ENCODE measurements at places on chromosomes 7 and 10.

DNA sequence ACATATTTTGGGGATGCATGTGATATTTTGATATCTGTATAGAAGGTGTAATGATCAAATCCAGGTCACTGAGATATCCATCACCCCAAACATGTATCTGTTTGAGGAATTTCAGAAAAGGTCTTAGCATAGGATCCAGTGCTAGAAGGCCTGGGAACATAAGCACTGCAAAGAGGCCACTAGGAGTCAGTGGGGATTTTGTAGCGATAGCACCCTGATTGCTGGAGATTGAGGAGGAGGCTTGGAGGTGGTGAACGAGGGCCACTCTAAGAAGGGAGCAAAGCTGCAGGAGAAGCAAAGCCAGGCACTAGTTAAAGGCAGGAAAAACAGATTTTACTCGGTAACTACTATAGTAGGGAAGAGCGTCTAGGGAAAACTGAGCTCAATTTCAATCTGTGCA lies 324.0 kb downstream of the LHFPL3 start:
- DNase-seq = no peak

GRCh38 chr10:45407542-45407941 lies 33.5 kb downstream of the ALOX5 start:
- DNase-seq = no peak

DNA sequence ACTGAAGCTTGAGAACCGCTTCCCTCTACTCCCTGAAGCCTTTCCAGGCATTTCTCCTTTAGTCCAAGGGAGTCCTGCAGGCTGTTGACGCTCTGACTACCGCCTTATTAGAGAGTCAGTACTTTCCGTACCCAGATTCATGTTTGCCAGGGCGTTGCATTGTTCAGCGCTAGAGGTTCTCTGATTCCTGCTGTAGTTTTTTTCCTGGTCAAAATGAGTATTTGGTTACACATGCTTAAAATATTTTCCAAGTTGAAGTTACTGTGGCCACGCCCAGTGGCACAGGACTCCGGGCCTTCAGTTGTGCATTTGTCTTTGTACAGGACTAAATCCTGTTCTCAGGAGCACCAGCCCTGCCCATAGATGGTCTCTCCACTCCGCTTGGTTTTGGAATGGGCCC lies 7.9 kb downstream of the MTURN start:
- no peak for DNase-seq

GRCh38 chr10:74365109-74365508 lies 214.1 kb downstream of the ADK start:
- DNase-seq = no peak

DNA sequence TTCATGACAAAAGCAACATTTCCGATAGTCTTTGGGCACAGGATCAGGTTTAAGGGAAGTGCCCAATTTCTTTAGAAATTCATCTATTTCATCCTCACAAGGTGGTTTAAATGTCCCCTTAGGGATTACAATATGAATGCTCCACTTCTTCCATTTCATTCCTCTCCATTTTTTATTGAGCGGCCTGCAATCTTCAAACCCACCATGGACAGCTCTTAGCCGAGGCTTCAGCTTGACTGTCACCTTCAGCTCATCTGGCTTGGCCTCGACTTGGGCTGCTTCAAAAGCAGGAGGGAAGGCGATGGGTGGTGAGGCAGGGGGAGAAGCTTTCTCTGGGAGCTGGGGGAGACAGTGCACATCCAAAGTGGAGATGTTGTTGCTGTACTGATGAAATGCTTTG lies 123.2 kb downstream of the GALNT11 start:
- no peak for DNase-seq

- DNase-seq = no peak
These were observed 12.4 kb downstream of the ARL3 start for GRCh38 chr10:102701796-102702195.

DNA sequence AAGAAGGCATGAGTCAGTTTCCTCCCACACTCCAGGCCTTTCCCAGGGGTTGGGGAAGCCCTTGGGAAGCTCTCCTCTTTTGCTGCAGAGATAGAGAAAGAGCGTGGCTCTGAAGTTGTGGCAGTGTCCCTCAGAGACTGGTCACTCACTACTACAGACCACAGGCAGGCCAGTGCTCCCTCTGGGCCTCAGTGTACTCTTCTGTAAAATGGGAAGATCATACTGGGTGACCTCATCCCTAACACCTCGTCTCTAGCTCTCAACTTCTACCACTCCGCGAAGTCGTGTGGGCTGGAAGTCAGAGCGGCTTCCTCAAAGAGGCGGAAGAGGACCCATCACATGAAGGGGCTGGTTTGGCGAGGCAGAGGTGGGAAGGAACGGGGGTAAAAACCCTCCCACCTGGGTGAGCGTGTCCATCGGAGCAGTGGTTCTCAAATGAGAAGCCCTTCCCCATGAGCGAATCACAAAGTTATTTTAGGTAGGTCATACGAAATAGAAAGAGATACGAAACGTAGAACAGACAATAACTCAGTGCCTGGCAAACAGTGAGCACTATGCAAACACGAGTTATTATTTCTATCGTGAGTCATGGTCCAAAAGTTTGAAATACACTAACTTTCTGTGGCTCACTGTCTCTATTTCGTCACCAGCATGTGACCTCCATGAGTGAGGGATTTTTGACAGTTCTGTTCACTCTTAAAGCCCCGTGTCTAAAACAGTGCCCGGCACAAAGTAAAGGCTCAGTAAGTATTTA lies 32.7 kb downstream of the PRKAG2 start:
- DNase-seq = no peak

DNA sequence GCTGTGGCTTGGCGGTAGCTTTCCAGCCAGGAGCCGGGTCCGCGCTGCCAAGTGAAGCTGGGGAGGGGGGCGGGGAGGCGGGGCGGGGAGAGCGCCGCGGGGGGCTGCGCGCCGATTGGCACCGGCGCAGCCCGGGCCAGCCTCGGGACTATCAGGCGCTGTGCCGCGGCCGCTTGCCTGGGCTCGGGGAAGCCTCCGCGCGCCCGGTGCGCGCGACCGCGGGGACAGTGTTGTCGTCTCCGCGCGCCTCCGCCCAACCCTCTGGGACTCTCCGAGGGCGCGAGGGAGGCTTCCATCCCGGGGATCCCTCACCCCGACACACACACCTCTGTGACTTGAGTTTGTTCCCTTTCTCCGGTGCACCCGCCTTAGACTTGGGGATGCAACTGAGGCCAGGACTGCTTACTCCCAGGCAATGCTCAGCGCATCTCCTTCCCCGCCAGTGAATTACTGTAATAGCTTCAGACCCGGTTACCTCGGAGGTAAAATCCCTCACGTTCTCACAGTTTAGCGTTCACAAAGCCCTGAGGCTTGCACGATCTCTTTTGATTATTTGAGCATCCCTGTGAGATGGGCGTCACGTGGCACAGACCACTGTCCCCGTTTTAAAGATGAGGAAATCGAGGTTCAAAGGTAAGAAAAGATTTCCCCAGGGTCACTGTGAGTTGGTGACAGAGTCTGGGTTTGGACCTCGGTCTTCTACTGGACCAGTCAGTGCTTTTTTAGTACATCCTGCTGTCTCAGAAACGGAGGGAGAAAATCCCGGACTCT lies at the start of gene NKX1-2:
NKX1-2 (minus strand) TSS at position 24 of the 771 bp plus-strand sequence. CDS start 92 bp downstream, outside the sequence.
- no peak for DNase-seq

DNA sequence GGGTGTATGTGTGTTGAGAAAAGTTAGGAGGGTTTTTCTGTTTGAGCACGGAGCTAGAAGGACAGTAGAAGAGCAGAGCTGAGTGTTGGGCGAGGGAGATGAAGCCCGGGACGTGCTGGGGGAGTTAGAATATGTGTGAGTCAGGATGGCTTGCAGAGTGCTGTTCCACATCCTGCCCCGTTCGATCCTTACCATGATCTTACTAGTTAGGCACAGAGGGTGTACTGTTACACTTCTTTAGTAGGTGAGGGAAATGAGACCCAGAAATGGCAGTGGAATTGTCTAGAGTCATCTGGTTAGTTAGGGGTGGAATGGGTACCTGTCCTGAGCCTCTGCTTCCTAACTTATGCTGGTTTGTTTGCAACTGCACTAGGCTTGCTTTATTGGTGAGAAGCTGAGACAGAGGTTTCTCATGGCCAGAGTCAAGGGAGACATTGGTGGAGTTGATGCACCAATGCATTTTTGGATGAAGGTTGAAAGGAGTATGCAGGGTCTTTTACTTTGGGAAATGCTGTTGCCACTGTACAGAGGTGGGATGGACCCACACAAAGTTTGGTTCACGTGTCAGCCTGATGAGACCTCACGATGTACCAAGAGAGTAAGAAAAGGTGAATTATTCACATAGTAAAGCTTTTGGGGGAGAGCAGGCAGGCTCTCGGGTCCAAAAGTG lies 42.4 kb downstream of the CCNY start:
- DNase-seq = no peak

GRCh38 chr7:95772771-95773581 lies 622 bp downstream of the DYNC1I1 start:
- DNase-seq = no peak

DNA sequence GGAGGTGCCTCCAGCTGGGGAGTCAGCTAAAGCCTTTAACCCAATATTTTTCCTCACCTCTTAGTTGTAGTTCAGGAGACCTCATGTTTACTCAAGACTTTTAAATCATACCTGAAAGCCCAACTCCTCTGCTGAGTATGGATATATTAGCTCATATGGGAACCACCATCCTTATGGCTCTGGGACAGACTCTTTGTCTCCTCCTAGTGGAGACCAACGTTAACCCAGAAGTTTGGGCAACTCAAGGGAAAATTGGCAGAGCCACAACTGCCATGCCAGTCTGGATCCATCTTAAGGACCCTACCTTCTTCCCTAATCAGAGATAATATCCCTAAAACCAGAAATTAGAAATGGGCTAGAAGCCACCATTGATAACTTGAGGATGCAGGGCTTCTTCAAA lies 80.8 kb downstream of the TMEM106B start:
- no peak for DNase-seq

DNA sequence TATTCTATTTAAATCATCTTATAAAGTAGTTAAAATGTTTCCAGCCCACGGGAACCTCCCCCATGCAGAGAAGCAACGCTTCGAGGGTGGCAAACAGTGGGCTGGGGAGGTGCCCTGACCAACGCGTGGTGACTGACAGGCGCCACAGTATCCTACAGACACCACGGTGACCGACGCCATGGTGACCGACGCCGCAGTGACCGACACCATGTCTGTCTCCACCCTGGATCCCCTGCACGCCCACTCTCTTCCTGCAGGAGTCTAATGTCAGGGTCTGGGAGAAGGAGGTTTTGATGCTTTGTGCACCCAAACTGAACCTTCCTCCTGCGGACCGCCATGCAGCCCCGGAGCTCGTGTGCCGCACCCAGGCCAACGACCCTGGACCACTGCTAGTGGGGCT lies 464.4 kb downstream of the PTPRN2 start:
- DNase-seq = no peak

DNA sequence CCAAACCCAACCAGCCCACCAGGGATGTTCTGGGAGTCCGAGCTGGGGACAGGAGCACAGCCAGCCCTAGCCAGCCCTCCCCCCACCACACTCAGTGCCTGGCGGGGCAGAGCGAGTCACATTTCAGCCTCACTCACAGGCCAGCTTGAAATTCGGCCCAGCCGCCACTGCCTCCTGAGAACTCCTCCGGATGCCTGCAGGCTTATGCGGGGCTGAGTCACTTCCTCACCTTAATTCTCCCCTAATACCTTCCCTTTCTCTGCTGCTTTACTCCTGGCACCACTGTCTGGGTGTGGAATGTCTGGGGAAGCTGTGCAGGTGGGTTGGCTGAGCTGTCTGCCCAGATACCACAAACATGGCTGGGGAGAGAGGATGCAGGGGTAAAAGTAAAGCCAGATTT lies 22.6 kb upstream of the DLG5 start:
- no peak for DNase-seq

DNA sequence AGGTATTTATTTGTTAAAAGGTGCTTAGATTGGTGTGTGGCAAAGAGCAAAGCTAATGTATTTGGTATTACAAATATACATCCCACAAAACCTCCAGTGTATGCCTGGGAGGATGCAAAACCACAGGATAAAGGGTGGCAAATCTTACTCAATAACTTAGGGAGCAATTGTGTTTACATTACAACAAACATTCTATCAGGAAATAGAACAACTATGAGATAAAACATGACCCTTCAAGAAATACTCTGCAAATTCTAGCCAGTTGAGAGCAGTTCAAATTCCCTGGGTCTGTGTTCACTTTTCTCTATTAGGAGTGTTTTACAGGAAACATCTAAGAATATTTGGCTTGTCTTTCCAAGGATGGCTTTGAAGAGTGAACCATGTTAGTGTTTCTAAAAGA lies 64.9 kb downstream of the CUL1 start:
- DNase-seq = no peak

GRCh38 chr10:70031215-70031614 lies 21.4 kb upstream of the MACROH2A2 start:
- DNase-seq = no peak

GRCh38 chr7:22176791-22177412 lies 180.1 kb downstream of the RAPGEF5 start:
- no peak for DNase-seq

- no peak for DNase-seq
These were observed 201.9 kb upstream of the SHH start for GRCh38 chr7:156014201-156014600.

GRCh38 chr7:95682913-95683312 lies 86.6 kb upstream of the PDK4 start:
- DNase-seq = no peak

DNA sequence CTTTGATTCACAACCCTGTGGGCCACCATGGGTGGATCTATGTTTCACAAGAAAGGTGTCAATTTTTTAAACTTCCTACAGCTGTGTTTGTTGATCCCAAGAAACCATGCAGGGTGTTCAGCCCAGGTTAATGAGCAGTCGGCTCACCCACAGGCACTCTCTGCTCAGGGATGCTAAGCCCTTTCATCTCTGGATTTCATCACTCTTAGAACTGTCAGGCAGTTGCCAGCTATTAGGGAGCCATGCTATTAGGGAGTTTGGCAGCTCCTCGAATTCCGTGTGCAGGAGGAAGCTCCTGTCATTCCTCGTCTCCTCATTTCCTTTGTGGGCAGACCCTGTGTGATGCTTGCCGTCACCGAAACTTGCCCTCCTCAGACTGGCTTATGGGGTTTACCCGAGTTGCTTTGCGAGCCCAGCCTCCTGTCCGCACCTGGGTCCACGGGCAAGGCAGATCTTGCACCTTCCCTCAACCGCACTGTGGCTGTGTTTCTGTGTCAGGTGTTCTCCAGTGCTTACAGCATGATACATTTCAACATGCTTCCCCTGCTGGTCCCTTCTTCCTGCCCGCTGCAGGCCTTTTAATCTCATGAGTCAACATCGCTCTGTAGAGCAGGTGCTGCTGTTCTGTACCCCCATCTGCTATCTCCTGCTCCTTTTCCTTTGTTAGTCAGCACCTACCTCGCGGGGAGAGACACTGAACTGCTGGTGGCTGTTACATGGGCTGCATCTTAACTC lies 509.8 kb downstream of the SUGCT start:
- no peak for DNase-seq

DNA sequence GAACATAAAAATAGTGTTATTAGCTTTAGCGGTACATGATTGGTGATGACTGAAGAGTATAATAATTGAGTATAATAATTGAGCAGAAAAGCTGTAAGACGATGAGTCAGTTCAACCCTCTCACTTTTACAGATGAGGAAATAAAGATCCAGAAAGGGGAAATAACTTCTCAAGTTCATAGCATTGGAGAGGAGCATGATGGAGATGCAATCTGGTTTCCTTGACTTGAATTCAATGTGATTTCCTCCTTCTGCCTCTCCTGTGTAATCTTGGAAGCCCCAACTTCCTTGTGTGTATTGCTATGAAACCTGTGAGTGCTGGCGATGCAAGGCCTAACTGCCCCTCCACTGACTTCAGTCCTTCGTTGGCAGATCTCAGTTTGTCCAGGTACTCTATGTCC lies 265.1 kb downstream of the LRMDA start:
- DNase-seq = no peak

- no peak for DNase-seq
These were observed 21.3 kb upstream of the CACUL1 start for GRCh38 chr10:118776033-118776432.
